RCC 7860 (cell line): ENCODE measurements at places on chromosomes 1 and 21.

DNA sequence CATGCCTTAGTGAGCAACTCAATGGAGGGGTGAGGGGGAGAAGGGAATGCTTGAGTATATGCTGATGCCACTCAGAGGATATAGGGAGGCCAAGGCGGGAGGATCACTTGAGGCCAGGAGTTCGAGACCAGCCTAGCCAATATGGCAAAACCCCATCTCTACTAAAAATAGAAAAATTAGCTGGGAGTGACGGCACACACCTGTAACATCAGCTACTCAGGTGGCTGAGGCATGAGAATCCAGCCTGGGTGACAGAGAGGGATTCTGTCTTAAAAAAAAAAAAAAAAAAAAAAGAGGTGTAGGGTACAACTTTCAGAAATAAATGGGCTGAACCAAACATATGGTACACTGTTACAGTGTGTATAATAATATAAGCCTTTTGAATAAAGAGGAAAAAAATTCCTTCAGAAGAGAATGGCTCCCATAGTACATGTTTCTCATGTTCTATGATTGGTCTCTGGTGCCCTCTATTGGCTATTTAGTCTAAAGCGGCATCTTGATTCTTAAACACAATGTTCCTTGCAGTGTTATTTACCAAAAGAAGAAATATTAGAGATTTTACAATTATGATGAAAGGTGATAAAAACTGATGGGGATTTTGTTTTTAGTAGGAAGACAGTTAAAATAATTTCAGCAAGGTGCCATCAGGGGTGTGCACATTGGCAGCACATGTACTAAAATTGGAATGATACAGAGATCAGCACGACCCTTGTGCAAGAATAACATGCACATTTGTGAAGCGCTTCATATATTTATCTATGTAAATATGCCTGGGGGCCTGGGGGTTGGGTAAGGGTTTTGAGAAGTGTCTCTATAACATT, 109.8 kb downstream of the PATJ start:
- DNase-seq = peak; percentile 49

GRCh38 chr21:41428311-41428710, 2.3 kb downstream of the MX1 start:
- DNase-seq = no peak

DNA sequence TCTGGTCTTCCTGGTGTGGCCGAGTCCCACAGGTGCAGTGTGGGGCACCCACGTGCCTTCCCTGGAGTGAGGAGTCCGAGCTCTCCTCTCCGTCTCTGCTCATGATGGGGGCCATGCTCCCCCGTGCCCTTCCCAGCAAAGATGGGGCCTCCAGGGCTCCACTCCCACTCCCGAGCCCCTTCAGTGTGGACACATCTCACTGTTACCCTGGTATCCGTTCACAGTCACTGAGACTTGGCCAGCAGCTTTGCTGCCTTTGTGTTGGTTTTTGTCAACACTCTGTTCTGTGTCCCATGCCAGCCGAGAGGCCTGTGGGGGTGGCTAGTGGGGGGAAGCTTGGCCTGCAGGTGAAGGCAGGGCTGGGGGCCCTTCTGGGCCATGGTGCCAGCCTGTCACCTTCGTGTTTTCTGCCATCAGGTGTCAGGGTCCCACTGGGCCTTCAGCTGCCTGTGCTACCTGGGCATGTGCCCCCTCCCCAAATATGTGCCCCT, 46.9 kb upstream of the POFUT2 start:
- no peak for DNase-seq

DNA sequence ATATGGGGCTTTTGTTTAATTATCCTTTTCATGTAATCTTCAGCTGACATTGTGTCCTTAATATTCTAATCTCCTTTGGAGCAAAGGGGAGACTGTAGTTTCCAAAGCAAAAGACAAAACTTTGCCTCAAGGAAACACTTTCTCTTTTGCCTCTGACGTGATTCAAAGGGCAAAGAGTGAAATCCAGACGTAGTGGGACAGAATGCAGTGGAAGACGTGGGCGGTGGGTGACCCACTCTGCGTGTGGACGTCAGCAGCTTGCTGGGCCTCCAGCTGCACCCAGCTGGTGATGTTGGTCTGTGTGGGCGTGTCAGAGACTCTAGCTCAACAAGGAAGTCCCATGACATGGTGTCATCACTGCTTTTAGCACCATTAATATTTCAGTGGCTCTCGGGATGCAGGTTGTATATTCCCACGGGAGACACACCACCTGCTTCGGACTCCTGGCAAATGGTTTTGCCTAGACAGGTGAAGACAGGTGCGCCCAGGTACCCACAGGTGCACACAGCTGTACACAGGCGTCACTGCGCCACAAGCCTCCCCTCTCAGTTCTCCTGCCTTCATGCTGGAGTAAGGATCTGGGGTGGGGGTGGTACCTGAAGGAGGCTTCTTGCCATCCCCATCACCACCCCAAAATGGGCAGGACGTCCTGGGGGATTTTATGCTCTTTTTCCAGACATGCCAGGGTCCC, 292.1 kb upstream of the VAMP3 start:
- DNase-seq = no peak
